ENCODE measurements at places on chromosomes 11 and 22.
A peak's percentile ranks its signal among the peaks of the same experiment; 100 is the strongest.

DNA sequence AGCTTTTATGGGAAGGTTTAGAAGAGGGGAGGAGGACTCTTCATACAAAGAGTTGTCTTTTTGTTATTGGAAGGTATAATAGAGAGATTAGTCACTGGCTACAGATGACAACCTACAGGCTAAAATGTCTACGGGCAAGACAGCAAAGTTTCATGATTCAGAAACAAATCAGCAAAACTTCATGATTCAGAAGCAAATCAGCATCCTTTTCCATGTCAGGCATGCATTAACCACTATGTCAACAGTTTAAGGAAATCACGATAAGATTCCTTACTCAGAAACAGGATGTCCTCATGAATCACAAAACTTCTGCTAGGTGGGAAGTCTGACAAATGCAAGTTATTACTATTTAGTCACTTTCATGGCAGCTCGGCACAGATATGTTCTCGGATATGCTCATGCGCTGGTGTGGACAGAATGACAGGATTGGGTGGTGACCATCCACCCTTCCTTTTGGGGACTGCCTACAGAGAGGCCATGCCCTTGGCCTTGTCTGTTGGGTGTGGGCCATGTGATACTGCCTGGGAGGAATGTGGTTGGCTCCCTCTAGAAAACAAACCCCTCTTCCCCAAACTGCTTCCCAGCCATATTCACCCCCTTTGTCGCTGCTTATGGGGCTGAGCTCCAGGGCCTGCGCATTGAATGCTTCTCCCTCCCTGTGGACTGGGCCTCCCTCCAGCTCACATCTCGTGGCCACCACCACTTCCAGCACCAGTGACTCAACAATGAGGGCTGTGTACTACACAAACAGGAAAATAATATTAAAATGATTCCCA, 10.1 kb downstream of the C11orf91 start:
- DNase-seq, result no peak

DNA sequence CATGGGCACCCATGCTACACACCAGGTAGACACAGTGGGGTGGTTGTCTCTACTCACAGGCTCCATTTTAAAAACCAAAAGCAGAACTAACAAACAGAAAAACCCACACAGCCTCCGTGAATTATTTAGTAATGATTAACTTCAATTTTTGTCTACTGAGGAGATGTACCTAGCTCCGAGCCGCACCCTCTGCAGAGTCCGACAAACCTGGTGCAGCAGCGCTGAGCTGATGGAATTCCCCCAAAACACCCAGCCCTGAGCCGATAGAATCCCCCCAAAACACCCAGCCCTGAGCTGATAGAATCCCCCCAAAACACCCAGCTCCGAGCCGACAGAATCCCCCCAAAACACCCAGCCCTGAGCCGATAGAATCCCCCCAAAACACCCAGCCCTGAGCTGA, 927.0 kb downstream of the BRD1 start:
- DNase-seq, result no peak

DNA sequence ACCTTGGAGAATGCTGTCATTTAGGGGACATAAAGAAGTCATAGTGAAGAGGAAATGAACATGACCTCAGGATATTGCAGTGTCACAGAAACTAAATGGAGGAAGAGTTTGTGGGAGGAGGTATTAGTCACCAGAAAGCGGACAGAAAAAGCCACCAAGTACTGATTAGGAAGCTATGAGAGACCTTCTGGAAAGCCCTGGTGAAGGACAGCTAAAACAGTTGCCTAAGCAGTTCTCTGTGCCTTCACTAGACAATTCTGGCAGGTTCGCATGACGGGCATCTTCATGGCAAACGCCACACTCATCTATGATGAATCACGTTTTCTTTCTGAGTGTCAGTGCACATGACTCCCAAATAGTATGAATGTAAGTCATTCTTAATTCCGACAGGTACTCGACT, 325.8 kb downstream of the C11orf87 start:
- no peak for DNase-seq

DNA sequence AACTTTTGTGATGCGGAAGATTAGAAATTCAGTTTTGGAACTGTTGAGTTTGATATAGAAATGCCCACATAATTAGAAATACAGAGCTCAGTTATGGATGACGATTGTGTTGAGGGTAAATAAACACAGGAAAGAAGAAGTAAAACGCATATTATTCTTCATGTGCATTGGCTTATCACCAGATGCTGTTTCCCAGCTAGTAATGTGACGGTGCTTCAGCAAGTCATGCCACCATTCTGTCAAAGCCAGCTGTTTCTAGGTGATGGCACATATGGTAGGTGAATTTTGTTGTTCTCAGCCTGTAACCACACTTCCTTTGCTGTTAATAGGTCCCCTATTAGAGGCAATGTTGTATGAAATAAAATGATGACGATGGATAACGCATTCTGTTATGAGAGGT, 68.9 kb downstream of the C11orf65 start:
- DNase-seq, result no peak

GRCh38 chr11:132865623-132866022, 666.7 kb downstream of the OPCML start:
- no peak for DNase-seq

- DNase-seq, result peak; percentile 88
Measured at GRCh38 chr11:65572356-65573051, at the start of gene FAM89B. TSS of gene FAM89B (plus strand) at chr11:65572538. CDS start at chr11:65572670, 132 bp downstream.

- no peak for DNase-seq
Measured at GRCh38 chr22:32765132-32765618, 36.3 kb upstream of the TIMP3 start.

DNA sequence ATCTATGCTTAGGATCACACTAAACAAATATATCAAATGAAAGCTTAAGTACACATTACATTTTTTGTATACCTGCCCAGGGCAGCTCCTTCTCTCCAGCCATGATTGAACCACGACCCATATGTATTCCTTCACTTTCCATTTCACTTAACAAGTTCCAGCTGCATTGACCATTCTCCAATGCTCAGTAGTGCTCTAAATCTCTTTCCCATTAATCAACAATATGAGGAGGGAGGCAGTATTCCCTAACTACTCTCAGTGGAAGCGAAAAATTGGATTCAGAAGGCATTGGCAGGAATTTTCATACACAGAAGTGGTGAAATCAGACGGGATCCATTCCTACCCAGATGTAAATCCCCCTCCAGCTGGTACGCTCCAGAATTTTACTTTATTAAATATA, 372.0 kb upstream of the LUZP2 start:
- DNase-seq, result no peak

All from stimulated activated CD4-positive, alpha-beta T cell treated with anti-CD3 and anti-CD28 coated beads, Interleukin-15, amount 100 ng/mL, for 48 hours (primary cell).